ENCODE measurements at places on chromosomes 3 and 15.
A peak's percentile ranks its signal among the peaks of the same experiment; 100 is the strongest.

DNA sequence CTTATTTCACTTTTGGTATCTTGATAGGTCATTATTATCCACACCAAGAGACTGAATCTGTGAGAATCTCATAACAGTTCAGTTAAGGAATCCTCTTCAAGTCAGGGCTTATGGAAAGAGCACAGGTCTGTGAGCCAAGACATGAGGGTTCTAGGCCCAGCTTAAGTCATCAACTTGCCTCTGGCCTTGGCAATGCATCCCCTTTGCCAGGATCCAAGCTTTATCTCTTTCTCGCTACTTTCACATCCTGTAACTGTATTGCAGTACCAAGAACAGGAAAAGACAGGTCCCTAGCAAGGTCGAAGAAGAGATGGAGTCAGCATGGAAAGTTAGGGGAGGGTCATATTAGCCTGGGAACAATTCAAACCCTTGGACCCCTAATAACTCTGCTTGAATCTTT lies 13.5 kb upstream of the APOD start:
- no peak for DNase-seq

- DNase-seq: no peak
These were observed 252.1 kb upstream of the ADAMTS9 start for GRCh38 chr3:64939747-64940450.

GRCh38 chr15:56719774-56720555 lies 13.3 kb downstream of the ZNF280D start:
- no peak for DNase-seq

GRCh38 chr15:38069511-38070011 lies 135.1 kb downstream of the TMCO5A start:
- peak; percentile 83 for DNase-seq

DNA sequence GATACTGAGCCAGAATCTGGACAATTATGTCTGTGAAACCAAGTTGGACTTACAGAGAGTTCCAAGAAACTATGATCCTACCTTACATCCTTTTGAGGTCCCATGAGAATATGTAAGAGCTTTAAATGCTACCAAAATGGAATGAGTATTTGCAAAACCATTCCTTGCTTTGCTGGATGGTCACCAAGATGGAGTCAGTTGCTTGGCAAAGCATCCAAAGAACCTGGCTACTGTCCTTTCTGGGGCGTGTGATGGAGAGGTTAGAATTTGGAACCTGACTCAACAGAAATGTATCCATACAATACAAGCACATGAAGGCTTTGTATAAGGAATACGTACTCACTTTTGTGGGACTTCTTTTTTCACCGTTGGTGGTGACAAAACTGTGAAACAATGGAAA lies 36.2 kb downstream of the AP4E1 start:
- no peak for DNase-seq

DNA sequence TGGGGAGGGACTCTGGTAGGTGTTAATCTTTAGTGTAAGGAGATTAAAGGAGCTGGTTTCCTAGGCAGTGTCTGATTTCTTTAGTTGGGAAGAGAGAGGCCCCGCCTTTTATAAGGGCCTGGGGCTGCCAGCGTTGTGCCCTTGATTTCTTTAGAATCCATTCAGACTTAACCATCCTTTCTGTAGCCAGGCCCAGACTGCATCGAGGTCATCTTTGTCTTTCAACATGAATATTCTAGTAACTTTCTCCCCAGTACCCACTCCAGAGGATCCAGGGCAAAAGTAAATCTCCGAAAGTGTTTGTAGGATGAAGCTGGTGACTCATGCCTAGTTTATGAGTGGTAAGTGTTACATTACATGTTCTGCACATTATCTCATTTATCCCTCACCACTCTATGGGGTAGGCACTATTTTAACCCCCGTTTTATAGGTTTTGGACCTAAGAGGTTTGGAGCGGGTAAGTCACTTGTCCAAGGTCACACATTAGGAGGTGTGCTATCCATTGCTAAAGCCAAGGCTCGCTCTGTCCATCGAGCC lies 11.8 kb upstream of the USP3 start:
- DNase-seq: no peak

- DNase-seq: no peak
These were observed 23.3 kb upstream of the ATP1B3 start for GRCh38 chr3:141853081-141853601.

DNA sequence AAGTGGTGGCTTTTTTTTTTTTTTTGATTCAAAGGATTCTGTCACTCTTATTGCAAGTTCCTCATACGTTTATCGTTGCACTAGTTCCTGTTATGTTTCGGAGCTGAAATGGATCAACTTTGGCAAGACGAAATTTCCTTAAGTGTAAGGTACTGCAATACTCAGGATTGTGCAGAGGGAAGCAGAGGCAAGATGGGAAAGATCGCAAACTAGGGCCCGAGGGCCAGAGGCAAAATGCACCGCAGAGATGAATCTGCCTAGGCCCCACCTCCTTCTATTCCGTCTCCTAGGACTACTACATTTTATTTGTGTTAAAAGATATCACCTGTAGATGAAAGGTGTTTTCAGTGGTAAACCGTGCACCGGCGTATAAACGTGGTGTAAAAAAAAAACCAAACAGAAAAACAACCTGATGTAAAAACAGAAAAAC lies 331 bp downstream of the RNU6-1 start:
- peak; percentile 62 for DNase-seq
